ENCODE measurements at places on chromosomes 7 and 10. TPM values are rescaled to one million over a fixed set of nuclear protein-coding genes. Genes with fewer than 3 reads are reported as not detected.

The TRIM74 gene
- 0.28 TPM for polyA plus RNA-seq

The CCDC172 gene
- polyA plus RNA-seq = not detected

The OPN4 gene
- polyA plus RNA-seq = 1.4 TPM

The ELAPOR2 gene
- 8.8 TPM for polyA plus RNA-seq

The OR2A42 gene
- 0.43 TPM for polyA plus RNA-seq

The RAPGEF5 gene
- polyA plus RNA-seq = 20.6 TPM

The ACSM6 gene
- not detected for polyA plus RNA-seq

The IDI2 gene
- 0.20 TPM for polyA plus RNA-seq
